ENCODE measurements at places on chromosomes 6 and 20.

DNA sequence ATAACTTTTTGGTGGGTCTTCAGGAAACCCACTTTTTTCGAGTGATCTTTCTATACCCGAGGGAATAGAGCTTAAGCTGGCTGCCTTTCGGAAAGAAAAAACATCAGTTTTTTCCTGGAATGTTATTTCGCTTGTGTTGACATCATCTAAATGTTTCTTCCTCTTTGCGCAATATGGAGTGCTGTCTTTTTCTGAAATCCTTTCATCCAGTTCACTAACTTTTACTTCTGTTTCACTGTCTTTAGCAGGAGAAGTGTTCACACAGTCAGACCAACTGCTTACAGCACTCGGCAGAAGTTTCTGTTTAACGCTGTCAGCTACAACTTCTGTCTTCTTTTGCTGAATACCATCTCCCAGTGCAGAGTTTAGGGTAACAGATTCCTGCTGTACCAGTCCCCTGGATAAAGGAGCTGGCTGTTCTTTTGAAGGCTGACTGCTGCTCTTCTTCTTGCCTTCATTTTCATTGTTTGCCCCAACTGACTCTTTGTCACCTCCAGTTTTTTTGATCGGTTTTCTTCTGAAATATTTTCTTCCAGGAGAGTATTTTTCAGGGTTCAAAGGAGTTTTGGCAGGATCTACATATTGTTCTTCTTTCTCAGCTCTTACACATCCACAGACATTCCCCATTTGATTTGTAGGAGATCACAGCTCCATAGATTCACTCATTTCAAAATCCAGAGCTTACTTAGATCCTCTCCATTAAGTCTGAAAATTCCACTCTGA is 50.0 kb upstream of the DST start:
- no peak for DNase-seq

DNA sequence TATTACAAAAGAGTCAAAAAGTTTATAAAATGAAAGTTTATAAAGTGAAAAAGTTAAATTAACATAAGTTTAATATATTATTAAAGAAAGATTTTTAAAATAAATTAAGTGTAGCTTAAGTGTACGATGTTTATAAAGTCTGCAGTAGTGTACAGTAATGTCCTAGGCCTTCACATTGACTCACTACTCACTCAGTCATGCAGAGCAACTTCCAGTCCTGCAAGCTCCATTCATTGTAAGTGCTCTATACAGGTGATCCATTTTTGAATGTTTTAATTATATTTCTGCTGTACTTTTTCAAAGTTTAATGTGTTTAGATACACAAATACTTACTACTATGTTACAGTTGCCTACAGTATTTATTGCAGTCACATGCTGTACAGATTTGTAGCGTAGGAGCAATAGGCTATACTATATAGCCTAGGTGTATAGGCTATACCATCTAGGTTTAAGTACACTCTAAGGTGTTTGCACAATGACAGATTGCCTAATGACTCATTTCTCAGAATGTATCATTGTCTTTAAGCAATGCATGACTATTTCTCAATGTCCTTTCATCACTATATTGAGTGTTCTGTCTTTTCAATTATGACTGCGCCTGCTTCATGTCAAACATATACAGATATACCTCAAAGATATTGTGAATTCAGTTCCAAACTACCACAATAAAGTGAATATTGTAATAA is 1110.3 kb upstream of the MAP3K7 start:
- DNase-seq: no peak

DNA sequence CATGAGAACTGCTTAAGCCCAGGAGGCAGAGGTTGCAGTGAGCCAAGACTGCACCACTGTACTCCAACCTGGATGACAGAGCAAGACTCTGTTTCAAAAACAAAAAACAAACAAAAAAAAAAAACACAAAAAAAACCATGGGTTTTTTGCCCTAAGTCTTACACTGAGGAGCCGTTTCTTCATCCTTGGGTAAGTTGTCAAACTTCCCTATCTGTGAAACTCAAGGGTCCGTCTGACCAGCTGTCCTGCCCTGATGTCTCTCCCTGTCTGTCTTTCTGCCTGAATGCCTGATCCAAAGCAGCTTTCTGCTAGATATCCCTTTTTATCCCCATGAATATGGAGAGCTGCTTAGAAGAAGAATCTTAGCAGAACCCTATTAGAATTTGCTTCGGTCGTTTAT is 41.3 kb upstream of the CLDN20 start:
- DNase-seq: no peak

GRCh38 chr6:9521152-9521530 is 893.7 kb downstream of the TFAP2A start:
- no peak for DNase-seq

DNA sequence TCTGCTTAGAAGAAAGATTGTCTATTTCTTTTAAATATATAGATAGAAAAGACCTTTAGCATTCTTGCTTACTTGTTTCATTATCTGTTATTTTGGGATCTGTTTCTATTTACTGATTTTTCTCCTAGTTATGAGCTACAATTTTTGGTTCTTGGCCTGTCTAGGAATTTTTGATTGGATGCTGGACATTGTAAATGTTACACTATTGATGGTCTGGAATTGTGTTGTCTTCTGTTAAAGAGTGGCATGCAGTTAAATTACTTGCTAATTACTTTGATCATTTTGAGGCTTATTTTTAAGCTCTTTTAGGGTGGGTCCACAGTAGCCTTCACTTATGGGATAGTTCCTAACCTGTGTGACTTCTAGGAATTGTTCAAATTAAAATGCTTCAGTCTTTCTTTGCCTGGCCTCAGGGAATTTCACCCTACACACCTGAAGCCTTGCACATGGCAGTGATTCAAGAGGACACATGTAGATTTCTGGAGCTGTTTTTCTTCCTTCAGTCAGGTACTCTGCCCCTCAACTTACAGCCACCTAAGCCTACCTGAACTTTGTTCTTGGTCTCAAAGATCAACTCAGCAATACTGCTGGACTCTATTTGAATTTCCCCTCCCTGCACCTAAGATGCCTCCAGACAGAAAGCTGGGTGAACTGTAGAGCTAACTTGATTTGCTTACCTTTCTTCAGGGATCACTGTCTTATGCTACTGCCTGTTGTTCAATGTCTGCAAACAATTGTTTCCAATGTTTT is 66.2 kb upstream of the NNAT start:
- DNase-seq: no peak

GRCh38 chr20:1245578-1245977 is 19.7 kb downstream of the RAD21L1 start:
- no peak for DNase-seq

DNA sequence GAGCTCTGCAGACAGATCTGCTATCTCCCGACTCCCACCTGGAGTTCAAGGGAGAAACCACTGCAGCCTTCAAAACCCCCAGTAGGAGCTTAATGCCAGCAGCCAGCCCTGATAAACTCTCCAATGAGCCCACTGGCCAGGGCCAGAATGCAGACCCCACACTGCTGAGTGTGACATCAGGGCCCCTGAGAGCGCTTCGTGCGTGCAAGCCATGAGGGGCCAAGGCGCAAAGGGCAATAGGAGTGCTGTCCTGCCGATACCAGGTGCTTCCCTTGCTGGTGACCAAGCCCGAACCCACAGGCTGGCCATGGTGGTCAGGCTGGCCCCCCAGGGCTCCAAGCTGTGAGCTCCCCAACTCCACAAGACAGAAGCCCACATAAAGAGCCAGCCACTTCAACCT is 33.2 kb upstream of the CST7 start:
- DNase-seq: no peak

DNA sequence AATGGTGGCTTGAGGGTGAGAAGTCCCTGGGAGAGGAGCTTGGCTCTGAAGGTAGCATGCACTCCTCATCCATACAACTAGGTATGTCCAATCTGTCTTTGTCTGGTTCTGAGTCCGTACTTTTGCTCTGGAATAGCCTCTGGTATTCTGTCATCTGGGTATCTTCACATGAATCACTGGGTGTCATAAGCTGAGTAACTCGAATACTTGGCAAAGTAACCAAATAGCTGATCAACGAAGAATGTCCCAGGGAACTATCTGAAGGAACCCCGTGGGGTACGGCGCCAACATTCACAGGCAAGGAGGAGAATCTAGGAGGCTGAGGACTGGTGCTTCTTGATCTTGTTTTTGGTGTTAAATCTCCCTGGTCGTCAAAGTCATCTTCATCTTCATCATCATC is 184.8 kb downstream of the HIVEP2 start:
- DNase-seq: no peak

DNA sequence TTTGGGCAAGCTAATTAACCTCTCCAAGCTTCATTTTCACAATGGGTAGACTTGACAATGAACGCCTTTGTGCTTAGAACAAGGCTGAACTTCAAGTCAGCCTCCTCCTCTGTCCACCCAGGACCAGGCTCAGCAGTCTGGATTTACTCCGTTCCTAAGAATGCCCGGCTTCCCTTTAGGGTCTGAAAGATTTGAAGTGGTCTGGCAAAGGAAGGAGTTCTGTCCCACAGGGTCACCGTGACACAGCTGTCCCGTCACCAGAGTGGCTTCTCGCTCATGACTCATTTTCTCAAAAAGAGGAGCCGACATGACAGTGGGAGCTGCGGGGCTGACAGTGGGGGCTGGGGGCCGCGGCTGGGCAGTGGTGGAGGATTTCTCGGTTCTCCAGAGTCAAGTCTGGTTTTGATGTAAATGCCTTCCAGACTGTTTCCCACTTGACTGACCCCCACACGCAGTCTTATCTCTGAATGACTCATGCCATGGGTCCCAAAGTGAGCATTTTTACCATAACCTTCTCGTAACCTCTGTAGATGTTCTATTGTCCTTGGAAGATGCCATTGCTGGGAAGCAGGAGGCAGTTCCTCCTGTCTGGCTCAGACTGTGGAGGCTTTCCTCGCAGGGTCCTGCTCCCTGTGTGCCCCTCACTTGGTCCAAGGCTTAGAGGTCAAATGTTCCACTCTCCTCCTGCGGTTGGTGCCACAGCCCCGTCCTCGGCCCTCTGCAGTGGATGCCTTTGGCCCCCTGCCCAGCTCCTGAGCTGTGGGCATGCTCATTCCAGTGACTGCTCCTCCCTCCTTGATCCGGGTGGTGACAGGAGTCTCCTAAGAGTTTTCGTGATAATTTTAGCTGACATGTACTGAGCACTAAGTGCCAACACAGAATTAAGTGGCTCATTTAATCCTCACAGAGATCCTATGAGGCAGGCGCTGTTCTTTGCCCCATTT is 253.1 kb downstream of the FNDC1 start:
- no peak for DNase-seq

DNA sequence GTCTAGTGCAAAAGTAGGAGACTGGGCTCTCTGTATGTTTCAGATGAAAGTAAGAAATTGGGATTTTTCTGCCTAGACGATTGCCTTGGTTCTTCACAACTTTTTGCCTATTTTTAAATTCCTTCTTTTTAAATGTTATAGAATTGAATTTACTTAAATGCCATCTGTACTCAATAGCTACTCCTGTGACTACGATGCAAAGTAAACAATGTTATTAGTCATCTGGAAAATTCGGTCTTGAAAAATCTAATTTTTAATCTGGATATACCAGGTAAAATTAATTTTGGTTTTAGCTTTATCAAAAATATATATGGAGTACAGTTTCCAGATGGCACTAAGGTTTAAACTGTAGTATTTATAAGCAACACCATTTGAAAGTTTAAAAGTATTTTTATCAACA is 472.2 kb downstream of the UTRN start:
- no peak for DNase-seq

GRCh38 chr6:100614386-100614785 is 149.7 kb upstream of the SIM1 start:
- DNase-seq: no peak

DNA sequence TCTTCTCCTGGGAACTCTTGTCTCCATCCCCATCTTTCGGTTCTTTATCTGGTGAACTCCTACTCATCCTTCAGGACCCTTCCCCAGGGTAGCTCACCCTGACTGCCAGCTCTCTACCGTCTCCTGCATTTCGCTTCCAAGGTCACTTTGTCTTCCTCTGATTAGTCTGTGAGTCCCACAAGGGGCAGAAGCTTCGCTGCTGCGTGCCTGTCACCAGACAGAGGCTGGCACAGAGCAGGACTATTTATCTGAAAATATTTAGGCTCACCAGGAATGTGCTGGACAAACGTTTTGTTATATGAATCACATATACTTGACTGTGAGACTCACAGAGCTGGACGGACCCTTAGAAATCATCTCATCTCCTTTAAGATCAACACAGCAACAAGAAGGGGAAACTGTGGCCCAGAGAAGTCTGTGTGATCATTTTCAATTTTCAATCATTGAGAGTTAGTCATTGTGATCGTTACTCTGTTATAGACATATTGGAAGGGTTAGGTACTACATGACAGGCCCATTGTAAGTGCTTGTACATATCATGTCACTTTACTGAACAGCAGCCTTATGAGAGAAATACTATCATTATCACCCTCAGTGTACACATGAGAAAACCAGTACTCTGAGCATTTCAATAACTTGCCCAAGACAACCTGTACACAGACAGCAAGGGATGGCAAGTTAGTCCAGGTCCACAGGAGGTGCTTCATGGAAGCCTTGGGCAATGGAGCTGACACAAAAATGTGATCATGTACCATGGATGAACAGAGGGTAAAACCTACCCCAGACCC is 51.4 kb downstream of the JPH2 start:
- no peak for DNase-seq

GRCh38 chr6:159977255-159977903 is 8.5 kb downstream of the IGF2R start:
- DNase-seq: no peak

- no peak for DNase-seq
Measured at GRCh38 chr6:168457653-168457934, 16.6 kb downstream of the SMOC2 start.

DNA sequence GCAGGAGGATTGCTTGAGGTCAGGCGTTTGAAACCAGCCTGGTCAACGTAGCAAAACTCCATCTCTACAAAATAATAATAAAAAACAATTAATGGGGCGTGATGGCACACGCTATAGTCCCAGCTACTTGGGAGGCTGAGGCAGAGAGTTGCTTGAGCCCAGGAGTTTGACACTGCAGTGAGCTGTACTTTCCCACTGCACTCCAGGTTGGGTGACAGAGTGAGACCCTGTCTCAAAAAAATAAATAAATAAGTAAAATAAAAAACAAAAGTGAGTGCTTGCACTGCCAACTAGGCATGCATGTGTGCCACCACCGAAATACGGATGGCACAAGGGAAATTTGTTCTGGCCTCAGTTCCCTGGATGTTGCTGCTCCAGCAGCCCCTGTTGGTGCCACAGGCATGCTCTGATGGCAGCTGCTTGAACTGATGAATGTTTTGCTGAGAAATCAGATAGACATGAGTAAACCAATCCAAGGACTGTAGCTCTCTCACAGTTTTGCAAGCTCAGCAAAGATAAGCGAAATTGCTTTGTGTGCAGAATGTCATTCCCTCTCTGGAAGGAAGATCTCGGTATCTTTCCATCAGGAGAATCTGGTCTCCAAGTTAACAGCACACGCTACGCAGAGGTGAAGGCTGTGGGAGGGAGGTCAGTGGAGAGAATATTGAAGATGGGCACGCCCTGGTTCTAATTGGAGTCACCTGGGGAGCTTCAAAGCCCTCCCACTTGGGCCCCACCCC is 188.0 kb upstream of the SLC24A3 start:
- DNase-seq: no peak

- DNase-seq: peak; percentile 32
Measured at GRCh38 chr20:43749734-43750294, 23.0 kb upstream of the GTSF1L start.
